COR-L47 (cell line): ENCODE measurements at places on chromosomes 3 and 15.
A peak's percentile ranks its signal among the peaks of the same experiment; 100 is the strongest.

DNA sequence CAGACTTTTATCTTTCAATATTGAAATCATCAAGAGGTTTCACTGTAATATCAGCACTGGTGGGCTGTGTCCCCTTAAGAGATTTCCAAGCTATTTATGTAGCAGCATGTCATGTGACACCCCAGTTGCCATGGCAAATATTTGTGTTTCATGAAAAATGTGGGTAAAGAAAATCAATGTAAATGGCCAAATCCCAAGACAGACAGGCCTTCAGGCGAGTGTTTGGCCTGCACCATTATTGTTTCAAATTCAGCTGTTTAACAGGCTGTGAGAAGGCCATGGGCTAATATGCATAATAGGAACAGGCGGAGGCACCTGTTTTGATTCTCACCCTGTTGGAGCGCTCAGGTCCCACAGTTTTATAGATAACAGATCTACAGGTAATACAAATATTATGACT, 104.2 kb downstream of the IQCH start:
- DNase-seq, result no peak

GRCh38 chr3:11635680-11636393, 7.9 kb downstream of the VGLL4 start:
- no peak for DNase-seq

- no peak for DNase-seq
These were observed 50.7 kb downstream of the MAP6D1 start for GRCh38 chr3:183774631-183775030.

DNA sequence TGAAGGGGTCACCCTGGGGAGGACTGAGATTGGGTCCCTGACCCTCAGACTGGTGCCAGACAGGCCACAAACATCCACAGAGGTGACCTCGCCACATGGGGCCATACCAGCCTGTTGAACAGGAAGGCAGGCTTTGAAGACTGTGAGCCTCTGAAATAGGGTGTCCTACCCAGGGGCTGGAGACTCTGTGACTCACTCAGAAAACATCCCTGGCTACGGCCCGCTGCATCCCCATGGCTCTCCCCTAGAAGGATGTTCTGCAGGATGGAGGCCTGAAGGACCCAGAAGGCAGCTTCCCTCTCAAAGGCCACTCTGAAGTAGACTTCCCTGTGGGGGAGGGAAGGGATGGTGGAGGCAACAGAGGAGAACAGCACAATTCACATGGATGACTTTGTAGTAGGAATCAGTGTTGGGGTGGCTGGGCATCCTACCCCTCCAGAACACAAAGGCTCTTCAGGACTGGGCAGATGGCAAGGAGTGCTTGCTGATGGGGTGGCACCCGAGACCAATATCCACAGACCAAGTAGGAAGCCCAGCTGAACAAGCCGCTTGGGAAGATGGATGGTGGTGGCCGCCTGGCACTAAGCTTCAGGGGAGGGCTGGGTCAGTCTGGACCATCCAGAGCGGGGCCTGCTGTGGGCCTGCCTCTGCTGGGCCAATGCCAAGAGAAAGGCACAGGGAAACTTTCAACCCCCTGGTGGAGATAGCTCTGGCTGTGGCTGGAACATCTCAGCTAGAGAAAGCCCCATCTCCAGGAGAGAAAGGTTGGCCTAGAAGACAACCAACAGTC, 37.6 kb upstream of the DUSP7 start:
- no peak for DNase-seq

DNA sequence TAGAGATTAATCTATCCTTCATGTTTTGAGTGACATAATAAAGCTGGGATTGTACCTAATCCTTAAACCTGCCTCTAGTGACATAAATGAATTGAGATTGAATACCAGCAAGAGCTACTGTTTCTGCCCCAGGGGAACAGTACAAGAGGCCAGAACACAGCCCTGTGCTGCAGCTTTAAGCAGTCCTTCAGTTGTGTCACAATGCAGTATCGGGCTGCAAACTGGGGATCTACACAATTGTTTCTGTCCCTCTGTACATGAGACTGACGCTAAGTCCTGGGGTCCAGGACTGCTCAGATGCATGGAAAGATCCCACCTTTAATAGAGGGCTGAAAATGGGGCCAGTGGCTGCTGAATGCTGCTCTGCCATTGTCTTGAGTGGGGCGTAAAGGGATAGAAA, 87.5 kb downstream of the MINAR1 start:
- no peak for DNase-seq

DNA sequence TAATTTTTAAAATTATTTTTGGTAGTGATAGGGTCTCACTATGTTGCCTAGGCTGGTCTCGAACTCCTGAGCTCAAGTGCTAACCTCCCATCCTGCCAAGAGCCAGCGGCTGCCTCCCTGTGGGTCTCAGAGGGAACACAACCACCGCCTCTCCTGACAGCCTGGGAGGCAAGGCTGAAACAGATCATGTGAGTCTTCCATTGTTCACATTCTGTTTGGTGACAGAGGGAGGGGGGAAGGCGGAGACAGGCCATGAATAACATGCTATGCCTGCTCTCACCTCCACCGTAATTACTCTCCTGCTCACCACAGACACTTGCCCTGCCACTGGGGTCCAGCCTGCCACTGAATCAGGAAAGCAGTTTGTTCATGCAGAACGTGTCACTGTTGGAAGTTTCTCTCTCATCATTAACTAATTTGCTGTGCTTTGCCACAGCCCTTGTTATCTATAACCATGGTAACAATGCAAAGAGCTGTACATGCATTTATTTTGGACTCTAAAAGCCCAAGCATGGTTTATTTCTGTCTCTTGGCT, 78.4 kb upstream of the RASGRF1 start:
- peak; percentile 88 for DNase-seq

GRCh38 chr15:61442821-61443220, 213.7 kb upstream of the RORA start:
- DNase-seq, result no peak

- DNase-seq, result no peak
These were observed 44.1 kb downstream of the LRIG1 start for GRCh38 chr3:66456711-66457173.

DNA sequence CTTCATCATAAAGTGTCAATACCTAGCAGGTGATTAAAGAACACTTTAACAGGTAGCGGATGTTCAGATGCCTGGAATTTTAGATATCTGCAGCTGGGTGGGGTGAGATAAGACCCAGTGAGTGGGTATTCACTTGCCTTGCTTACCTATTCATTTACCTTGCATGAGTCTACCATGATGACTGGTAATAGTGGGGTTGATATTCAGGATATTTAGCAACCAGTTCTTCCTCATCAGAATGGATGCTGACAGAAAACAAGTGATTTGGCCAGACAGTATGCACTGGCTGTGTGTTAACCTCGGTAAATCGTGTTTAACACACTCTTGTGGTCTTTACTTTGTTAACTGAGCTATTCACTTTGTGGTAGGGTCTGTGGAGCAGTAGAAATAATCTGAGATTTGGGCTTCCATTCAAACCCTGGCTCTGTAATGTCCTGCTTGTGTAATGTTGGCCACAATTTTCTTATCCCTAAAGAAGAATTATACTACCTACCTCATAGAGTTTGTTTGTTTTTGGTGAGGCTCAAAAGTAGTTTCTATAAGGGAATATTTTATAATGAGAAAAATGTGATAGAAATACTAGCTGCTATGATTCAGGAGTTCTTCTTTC, 391.9 kb upstream of the TBL1XR1 start:
- DNase-seq, result no peak

- DNase-seq, result no peak
These were observed 32.0 kb upstream of the TCF12 start for GRCh38 chr15:56886363-56886931.

DNA sequence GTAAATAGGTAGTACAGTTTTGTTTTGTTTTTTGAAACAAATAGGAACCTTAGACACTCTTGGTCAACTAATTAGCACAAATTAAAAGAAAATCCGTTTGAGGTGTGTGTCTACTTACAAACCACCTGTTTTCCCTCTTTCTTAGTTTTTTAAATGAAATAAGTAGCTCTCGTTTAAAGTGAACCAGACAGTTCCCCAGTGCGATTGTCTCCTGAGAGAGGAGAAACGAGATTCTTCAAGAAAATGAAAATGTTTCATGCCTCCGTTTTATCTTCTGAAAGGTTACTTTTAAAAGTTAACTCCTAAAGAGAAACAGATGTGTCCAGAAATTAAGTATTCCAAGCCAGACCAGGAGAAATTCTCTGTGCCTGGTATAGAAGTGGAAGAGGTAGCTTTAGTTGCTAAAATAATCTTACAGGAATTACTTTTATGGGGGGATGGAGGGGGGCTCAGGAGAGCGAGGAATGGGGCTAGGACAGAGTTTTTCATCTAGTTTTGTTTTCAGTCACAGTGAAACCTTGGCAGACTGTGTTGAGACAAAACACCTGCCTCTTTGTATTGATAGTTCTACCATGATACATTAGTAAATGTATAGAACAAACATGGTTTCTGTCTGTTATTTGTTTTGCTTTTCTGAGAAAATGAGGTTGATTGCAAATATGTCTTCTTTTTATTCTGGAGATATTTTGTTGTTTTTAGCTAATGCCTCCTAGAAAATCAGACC, 155.1 kb upstream of the CNTN4 start:
- no peak for DNase-seq

- DNase-seq, result no peak
These were observed 847.8 kb downstream of the SI start for GRCh38 chr3:164230385-164231094.

- no peak for DNase-seq
These were observed 47.4 kb downstream of the ZNF717 start for GRCh38 chr3:75737831-75738493.

DNA sequence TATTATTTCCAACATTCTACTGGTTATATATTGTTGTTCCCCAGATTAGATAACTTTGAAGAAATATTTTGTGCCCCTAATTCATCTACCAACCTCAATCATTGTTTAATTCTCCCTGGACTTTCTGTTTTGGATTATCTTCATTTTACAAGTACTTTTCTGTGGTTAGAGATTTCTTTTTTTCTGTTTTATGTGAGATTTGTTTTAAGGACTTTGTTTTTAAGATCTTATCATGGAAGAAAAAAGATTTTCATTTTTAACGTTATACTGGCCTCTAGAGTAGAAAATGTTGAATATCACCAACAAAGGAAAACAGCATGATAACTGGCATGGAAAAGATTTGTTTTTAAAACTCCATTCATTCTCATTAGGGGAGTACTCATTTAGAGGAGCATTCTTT, 210.9 kb upstream of the KCNMB2 start:
- DNase-seq, result peak; percentile 33

GRCh38 chr15:29978411-29979382, 104.1 kb upstream of the GOLGA8J start:
- no peak for DNase-seq

DNA sequence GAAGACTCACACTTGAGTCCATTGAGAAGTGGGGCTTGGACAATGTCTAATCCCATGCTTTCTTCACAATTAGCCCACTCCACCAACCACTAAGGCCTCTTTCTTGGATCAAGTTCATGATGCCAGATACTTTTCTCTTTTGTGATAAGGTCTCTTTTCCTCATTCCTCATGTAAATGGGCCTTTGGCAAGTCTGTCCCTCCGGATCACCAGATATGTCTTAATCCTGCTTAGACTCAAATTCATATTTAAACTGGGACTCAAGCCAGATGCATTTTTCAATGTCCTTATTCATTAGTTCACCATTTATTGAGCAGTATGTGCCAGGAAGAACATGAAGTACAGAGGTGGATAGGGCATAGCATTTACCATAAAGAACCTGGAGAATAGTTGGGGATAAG, 671.1 kb downstream of the TBL1XR1 start:
- DNase-seq, result no peak

GRCh38 chr15:42549032-42549491, 424 bp downstream of the HAUS2 start:
- DNase-seq, result peak; percentile 38

GRCh38 chr15:99732124-99732750, 1.0 kb downstream of the LYSMD4 start:
- no peak for DNase-seq

- DNase-seq, result no peak
These were observed 75.8 kb downstream of the AAGAB start for GRCh38 chr15:67178569-67179210.

DNA sequence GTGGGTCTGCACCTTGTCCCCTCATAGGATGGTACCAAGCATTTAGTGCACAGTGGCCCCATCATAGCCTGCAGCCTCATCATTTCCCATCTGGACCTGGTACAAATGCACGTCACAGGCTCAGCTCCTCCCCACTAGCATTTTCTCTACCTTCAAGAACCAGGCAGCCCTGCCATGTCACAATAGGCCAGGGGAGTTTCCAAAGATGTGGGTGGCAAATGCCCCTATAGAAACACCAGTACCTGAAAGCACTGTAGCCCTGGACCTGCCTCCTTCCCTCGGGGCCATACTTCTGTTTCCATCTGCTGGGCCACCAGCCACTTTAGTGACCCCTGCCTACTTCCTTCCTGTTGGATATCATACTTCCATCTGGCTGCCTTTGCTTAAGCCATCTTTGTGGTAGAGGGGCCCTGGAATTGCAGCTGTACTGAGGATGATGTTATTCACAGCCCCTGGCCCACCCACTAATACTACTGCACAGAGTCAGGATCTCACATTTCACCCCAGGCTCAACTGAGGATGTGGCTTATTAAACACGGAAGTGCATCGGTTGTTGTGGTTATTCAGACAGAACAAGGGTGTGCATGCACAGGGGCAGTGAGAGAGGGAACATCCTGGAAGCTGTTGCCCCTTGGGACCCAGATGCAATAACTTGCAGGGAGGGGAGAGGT, 3.8 kb downstream of the TCTA start:
- no peak for DNase-seq

DNA sequence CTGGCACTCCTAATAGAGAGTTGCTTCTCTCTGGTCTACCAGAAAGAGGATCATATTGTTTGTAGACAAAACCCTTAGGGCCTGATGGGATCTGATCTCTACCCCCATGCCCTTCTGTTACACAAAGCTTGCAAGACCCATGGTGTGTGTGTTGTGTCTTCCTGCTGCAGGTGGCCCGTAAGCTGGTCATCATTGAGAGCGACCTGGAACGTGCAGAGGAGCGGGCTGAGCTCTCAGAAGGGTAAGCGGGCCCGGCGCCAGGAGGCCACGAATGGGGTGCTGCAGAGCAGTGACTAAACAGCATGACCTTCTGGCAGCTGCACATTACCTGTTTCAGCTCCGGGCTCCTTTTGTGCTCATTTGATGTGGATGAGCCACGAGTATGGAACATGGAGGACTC, 18.2 kb downstream of the TPM1 start:
- DNase-seq, result no peak
